ENCODE measurements at places on chromosomes 11 and 22. TPM values are rescaled to one million over a fixed set of nuclear protein-coding genes. Genes with fewer than 3 reads are reported as not detected.

- DNase-seq: no peak
These were observed 4.6 kb downstream of the CD151 start for GRCh38 chr11:837189-837989.

DNA sequence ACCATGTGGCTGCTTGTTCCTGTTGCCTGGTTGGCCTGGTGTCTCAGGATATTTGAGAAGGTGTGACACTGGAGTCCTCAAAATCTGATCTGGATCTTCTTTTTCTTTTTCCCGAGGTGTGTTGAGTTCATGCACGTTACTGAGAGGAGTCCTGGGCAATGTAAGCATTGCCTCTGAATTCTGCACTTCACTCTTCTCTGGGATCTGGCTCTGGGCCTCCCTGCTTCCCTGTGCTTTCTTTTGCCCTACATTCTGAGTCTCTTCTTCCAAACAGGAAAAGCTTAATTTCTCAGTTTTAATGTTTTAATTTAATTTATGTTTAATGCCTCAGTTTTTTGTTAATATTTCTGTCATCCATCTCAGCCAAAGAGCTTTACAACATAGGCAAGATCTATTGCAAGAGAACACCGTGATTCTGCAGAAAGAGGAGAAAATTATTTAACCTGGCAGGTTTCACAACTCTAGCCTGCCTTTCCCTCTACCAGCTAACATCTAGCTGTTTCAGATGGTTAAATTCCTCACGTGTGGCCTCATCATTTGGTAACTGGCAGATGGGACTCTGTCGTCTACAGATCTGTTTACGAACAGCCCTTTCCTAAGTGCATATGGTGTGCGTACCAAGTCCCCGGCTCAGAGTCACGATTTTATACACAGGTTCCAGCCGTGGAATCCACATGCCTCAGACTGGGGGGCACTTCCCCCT, 24.7 kb downstream of the LDLRAD3 start:
- DNase-seq: no peak

DNA sequence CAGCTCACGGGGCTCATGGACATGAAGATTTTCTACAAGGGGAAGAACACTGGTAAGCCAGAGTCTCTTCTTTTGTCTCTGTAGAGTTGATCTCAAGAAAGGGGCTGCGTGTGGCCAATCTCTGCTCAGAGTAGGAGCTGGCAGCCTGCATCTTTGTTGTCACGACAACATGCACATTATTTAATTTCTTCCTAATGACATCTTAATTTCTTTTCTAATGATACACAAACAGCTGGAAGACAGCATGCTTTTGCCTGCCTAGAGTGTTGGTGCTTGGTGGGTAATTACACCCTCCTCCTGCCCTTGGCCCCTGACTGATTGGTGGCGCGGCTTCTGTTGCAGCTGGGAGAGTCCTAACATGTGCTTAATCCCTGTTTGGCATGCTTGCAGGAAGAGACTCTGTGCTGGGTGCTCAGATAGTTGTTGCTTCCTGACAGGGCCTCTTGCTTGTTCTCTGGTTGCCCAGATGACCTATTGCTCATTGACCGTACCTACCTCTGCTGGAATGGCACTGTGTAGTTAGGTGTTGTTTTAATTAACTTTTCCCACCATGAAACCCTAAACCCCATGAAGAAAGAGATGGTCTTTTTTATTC, 106.9 kb upstream of the SORL1-AS1 start:
- DNase-seq: no peak

The HOATZ gene
- total RNA-seq: not detected

- no peak for DNase-seq
These were observed 10.5 kb downstream of the TPST2 start for GRCh38 chr22:26579331-26579886.

All from dermis microvascular lymphatic vessel endothelial cell (primary cell).